ENCODE measurements at places on chromosomes 7 and 10.

DNA sequence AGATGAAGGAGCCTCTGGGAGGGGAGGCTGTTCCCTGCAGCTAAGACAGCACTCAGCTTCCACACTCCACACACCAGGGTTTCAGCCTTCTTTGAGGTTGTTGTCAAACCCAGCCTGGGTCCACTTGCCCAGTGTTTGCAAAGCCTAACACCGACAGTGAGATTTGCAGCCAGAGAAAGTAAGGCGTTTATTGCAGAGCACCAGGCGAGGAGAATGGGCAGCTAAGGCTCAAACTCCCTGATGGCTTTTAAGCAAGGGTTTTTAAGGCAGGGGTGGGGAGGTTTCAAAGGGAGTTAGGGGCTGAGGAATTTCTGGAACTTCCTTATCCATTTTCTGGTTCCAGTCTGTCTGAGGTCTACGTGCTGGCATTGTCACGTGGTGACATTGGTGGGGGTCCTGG is 4.7 kb upstream of the ZNF775 start:
- no peak for DNase-seq

DNA sequence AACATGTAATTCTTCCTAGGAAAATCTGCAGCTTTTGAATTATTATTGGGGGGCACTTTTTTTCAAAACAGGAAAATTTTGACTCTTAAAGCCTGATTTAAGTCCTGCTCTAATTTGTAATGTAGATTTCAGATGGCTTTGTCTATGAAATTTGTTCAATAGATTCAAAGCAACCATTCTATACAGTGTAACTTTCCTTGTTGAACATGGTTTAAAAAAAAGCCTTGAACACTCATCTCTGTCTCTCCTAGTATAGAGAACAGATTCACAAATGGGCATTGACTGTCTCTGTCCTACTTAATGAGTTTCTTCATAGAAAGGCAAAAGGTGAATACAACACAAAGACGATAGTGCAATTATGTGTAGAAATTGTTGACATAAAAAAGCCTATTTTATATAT is 269.4 kb upstream of the ETV1 start:
- no peak for DNase-seq

DNA sequence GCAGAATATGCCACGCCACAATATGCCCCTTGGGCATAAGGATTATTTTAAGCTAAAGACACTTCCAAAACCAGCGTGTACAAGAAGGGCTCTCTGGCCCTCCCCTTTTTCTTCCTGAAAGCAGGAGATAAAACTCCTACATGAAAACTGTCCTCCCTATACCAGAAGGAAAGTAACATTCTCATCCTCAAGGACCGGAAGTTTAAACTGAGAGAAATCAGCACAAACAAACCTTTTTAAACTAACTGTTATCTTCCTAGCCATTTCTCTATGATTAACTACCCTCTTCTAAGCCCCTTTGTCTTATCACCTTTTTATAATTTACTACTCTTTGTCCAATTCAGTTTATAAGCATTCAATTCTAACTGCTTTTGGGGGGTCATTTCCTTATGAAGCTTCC is 16.4 kb upstream of the RAPGEF5 start:
- DNase-seq: no peak

DNA sequence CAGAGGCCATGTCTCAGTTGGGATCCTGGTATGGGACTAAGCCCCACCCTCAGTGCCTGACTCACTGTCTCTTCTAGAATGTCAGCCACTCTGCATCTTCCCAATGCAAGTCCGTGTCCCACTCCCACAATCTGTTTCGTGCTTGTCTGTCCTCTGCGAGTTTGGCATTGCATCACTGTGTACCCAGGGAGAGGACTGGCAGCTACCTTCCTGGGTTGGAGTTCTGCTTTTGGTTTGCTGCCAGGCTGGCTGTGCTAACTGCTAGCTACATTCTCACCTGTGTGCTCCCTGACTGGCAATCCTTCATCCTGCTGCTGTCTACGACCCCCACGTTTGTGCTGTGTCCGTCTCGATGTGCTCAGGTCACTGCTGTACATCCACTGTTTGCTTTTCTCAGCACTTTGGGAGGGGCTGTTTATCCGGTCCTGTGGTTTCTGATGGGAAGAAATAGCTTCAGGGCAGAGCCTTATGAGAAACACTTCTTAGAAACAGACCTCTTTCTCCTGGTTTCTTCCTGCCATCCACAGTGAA is 56.0 kb upstream of the GLI3 start:
- DNase-seq: no peak

DNA sequence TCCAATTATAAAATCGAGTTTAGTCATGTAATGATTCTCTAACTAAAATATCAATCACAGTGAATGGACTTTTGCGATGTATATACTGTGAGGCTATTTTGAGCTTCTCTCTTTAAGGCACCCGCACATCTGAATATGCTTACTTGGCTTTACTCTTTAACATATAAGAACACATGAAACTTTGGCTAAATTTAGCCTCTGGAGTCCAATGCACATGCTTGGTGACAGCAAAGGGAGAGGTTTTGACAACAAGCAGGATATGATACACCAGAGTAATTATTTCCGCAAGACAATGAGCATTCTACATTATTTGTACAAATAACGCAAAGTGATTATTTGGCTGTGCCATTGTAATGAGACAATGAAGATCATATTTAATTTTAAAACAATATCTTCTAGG is 72.4 kb downstream of the ARID5B start:
- DNase-seq: no peak

DNA sequence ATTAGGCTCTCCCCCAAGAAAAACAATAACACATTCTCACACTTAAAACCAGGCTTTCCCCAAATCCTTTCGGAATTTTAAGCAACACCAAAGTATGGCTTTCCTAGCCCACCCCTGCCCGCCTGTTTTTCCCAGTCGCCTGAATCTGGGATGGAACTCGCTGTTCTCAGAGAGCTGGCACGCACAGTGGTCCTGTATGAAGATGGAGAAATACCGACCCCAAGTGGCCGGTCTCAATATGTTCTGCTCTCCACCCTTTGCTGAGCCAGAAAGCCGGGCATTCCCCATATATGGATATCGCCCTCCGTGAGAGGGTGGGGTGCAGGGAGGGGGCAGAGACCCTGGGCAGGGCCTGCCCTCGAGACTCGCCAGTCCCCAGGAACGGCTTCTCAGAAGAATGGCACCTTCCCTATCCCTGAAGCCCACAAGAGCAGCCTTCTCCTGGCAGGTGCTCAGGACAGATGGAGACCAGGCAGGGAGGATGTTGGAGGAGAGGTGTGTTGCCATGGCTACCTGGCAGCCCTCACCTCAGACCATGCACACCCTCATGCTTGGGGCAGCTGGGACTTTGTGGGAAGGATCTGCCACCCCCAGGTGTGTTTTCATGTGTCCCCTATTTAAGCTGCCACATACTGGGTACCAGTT is 3.4 kb downstream of the TACR2 start:
- DNase-seq: no peak

DNA sequence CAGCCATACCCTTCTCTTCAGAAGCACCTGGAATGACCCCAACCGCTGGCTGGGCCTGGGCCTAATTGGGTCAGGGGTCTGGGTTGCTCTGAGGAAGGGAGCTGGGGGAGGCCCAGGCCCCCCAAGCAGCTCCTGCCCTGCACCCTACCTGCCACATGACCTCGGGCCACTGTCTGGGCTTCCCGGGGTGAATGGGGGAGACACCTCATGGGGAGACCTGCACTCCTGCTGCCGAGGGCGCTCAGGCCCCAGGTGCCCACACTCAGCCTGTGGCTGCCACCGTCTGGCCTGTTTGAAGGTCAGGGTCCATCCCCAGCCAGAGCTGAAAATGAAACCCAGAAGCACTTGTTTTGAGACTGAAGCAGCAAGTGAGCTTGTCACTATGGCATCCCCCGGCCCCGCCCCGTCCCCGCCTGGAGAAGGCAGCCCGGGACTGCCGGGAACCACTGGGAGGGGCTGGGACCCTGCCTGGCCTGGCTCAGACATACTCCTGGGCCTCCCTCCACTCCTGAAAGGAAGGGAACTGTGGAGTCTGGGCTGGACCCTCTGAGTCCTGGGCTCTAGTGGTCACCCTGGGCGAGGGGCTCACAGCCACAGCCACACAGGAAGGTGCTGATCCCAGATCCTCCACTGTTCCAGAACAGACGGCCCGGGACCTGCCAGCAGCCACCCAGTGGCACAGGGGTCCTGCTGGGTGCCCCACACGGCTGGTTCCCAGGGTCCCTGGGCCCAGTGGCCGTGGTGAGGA is 7.4 kb upstream of the MICALL2 start:
- no peak for DNase-seq

- DNase-seq: no peak
Measured at GRCh38 chr7:33423646-33424020, 294.3 kb downstream of the BBS9 start.

DNA sequence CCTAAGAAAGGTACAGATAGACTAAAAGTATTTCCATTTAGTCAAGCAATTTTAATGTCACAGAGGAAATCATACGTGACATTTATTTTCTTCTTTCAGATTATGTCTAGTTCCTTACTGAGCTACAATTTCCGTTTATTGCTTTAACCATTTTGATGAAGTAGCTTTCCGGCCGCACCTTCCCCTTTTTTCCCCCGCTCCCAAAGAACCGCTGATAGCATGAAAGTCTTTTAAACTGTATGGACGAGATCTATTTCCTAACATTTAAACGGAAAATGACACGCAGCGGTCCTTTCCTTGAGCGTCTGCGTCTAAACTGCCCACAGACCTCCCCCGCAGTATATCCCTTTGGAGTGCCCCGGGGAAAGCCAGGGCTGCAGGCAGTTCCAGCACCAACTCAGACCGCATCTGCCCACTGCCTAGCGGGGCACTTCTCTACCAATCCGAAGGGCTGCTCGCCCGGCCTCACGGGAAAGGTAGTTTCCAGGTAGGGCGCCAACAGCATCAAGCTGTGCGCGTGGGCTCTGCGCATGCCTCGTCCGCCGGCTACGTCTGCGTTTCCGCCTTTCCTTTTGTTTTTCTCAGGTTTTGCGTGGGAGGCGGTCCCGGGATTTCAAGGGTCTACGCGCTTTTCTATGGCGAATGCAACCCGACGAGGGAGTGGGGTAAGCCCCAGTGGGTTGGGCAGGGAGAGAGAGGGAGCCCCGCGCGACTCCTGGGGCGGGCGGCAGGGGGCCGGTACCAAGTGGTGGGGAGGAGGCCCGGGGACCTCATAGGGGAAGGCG is at the start of gene ZNF33A:
ZNF33A (plus strand) TSS at position 557 of the 785 bp plus-strand sequence. CDS start 1,667 bp downstream, outside the sequence.
- DNase-seq: peak; percentile 86

- DNase-seq: no peak
Measured at GRCh38 chr7:95476072-95476847, 9.5 kb upstream of the ASB4 start.

DNA sequence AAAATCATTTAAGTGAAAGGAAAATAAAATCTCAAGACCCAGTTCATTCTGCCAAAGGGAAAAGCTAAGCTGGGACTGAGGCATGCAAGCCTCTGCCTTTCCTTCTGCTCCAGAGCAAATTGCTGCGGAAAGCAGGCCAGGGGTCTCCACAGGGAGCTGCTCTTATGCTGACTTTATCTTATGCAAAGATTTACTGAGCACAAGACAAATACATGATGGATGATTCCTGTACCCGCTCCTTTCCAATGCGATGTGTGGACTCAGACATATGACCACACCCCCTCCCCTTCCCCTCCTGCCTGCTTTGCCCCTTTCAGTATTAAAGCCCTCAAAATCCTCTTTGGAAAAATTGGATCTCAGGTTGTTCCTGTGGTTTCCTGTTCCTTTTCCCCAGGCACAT is 74.2 kb upstream of the INSIG1 start:
- no peak for DNase-seq

DNA sequence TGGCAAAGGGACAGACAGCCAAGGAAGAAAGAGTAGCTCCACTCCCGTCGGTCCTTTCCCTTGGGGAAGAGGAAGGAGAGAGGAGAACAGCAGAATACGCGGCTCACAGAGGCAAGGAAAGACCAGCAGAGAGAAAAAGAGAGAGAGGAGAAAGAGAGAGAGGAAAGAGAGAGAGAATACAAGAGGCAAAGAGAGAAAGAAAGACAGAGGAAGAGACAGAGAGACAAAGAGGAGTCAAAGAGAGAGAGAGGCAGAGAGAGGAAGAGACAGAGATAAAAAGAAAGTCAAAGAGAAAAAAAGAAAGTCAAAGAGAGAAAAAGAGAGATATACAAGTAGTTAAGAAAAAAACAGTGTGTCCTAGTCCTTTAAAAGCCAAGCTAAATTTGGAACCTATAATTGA is 23.4 kb upstream of the CHST3 start:
- DNase-seq: no peak

DNA sequence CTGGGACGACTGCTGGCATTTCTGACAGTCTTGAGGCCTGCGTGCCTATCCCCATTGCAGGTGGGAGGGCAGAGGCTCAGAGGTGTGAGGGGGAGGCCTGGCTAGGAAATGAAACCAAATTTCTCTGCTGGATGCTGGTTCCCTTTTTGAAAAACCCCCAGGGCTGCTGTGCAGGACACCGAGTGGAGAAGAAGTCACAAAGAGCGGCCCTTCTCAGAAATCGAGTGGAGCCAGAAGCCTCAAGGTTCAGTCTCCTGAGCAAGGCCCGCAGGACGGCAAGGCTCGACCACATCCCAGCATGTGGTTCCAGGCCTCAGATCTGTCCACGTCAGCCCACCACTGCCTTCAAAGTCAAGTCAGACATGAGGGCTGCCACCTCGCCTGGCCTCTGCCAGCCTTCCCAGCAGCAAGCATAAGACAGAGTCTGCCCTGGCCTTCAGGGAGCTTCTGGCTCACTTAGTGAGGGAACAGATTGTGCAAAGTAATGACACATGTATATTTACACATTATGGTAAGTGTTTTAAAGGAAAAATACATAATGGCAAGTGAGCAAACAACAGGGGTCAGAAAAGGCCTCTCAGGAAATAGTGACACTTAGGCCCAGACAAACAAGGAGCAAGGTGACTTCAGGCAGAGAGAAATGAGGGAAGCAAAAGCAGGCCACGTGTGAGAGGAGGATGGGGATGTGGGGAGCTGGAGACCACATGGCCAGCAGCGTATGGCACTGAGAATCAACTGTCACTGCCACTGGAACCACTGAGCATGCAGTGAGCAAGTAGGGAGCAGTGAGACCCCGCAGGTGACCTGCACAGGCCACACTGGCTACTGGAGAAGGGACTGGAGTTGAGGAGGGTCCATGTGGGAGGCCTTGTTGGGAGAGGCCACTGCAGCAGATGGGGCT is 86.7 kb downstream of the ARHGAP22 start:
- no peak for DNase-seq

- no peak for DNase-seq
Measured at GRCh38 chr10:132459301-132460003, 62.5 kb downstream of the PWWP2B start.

GRCh38 chr7:55067748-55068147 is 48.9 kb downstream of the EGFR start:
- no peak for DNase-seq

GRCh38 chr7:132154248-132154647 is 422.0 kb downstream of the PLXNA4 start:
- DNase-seq: no peak

DNA sequence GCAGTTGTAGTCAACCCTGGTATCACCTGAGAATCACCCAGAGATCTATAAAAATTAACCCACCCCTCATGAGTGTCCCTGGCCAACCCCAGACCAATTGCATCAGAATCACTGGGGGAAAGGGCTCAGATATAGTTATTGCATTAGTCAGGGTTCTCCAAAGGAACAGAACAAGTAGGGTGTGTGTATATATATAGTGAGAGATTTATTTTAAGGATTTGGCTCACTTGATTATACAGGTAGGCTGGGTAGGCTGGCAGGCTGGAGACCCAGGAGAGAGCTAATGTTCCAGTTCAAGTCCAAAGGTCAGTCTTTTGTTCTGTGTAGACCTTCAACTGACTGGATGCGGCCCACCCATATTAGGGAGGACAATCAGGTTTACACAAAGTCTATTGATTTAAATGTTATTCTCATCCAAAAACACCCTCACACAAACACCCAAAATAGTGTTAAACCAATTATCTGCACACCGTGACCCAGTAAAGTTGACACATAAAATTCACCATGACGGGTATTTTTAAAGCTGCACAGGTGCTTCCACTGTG is 372.9 kb upstream of the NFE2L3 start:
- DNase-seq: no peak

All from stimulated activated CD4-positive, alpha-beta T cell treated with anti-CD3 and anti-CD28 coated beads, Interleukin-2, amount 100 ng/mL, for 4 hours (primary cell).